ENCODE measurements at places on chromosomes 5 and 9.

- DNase-seq: peak; percentile 97
Measured at GRCh38 chr5:137754188-137754960, at the start of gene HNRNPA0. Gene HNRNPA0, minus strand, starts transcription at chr5:137754363. Its CDS starts 297 bp downstream, at chr5:137754066.

DNA sequence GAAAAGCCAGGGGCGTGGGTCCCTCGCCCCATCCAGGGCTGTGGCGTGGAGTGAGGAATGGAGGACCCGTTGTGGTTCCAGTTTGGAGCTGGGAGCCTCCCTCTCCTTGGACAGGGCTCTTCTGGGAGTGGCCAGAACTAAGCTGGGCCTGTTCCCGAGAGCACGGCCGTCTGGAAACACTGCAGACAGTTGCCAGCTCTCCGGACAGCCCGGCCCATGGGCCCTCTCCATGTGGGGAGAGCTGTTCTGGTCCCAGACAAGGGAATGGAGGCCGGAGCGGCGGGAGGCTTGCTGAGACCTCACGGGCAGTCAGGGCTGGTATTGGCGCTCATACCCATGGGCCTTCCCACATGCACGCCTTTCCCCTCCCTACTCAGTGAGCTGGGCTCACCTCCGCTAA, 45.2 kb upstream of the FCN2 start:
- DNase-seq: no peak

DNA sequence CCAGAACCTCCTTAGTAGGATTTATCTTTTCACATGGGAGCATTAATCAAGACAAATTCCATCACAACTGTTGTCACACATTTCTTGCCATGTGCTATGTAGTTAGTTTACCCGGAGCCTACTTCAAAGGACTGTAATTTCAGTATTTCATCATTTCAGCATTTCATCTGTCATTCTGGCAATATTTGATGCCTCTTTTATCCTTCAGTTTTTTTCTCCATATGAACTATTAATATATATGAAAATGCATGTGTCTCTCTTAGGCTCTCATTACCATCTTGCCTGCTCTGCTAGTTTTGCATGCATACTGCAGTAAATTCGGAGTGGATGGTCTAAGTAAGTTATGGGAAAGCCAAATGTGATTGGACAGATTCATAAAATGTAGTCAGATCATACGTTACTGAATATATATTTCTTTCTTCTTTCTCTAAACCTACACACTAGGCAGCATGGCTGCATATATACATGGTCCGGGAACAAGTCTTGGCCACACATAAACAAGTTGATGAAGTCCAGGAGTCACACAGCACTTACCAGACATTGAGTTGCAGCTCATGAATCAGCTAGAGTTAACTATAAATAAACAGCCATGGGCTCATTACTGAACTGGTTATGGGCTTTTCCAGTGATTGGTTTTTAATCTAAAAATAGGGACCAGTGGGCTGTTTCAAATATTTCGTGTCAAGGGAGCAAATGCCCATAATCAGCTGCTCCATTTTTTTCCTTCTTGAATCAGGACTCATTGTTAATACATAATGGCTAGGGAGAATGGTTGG, 46.6 kb downstream of the SPATA31D1 start:
- no peak for DNase-seq

DNA sequence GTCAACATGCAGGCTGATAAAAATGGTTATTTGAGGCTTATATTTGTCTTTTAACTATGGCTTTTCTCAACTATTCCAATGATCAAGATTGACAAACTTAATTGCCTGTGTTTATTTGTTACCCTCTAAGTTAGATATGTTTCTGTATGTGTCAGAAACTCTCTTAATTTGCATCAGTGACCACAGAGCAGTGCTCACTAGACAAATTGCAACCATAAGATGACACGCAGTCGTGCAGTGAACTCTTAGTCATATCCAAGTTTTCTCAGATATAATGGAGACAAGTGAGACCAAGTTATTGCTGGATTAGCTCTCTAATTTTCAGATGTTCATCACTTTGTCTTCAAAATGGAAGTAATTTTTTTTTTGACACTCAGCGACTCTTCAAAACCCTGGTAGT, 342.2 kb upstream of the RFX3 start:
- DNase-seq: no peak

DNA sequence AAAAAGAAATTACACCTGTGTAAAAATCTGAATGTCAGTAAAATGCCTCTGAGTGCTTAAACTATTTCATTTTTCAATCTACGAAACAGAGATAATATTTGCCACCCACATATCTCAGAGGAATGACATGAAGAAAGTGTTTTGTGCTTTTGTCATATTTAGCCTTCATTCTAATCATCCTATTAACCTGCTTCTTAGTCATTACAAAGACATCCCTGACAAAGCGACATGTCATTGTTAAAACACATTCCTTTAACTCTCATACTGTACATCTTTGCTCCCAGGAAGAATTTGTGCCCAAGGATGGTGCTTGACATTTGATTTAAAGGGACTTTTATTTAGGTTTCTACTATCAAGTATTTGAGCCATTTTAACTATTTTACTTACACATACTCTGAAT, 275.9 kb downstream of the DMRTA1 start:
- DNase-seq: no peak

DNA sequence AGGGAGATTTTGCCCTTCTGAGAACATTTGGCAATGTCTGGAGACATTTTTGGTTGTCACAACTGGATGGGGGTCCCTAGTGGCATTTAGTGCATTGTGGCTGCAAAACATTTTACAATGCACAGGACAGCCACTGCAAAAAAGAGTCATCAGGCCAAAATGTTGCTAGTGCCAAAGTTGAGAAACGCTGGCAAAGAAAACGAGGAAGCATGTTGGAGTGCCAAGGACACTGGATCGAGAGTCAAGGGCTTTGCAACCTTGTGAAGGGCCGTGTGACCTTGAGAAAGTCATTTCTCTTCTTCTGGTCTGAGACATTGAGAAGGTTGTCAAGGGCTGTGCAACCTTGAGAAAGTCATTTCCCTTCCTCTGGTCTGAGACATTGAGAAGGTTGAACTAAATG, 45.7 kb upstream of the FRRS1L start:
- DNase-seq: no peak
